ENCODE measurements at places on chromosomes 4 and X.

DNA sequence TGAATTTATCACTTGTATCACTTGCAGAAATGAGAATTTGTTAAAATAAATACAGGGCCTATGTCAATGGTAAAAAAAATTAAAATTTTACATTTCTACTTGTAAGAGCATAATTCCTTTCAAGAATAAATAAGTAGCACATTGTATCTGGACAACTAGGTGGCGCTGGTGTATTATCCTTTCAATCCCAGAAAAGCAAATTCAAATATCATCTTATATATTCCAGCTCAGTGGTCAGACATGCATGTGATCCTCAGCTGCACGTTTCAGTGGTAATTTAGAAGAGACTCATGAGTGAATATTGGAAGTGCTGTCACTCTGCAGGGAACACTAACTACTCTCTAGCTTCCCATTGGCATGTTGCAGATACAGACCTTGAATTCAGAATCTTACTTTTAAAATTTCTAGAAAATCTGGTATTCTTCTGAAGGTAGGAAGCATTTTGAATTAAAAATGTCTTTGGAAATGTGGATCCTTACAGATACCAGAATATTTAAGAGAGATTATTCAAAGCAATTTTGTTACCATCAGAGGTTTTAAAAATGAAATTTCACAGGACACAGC lies 1414.7 kb upstream of the TENM3 start:
- no peak for DNase-seq

DNA sequence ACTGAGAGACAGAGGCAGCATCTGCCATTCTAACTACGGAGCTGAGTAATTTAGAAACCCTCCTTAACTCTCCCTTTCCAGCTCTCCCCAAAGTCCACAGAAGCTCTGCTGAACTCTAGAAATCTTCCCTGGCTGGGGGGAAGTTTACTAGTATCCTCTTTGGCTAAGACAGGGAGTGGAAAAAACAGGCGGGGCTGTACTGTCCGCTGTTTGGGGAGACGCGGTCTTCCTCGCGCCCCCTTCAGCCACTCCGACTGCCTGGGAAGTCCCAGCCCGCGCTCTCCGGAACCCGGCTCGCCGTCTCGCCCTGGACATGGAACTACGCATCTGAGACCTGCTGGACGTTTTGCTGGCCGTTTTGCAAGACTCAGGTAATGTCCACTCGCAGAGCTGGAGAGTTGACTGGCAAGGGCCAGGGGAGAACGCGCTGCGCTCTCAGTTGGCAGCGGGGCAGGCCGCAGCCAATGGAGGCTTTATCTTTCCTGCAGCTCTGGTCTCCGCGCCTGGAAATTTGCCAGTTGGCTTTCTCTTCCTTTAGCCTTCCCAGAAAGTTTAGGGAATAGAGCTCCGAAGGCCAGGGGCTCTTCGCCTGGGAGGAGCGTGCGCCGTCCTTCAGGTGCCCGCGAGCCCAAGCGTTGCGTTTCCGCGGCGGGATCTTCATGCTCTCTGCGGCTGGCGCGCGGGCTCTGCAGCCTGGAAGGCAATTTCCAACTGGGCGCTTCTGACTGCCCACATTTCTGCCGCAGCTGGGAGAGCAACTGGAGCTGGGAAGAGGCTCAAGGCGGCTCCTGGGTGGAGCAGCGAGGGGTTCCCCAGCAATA lies 892 bp downstream of the IL1RAPL2 start:
- DNase-seq = no peak

DNA sequence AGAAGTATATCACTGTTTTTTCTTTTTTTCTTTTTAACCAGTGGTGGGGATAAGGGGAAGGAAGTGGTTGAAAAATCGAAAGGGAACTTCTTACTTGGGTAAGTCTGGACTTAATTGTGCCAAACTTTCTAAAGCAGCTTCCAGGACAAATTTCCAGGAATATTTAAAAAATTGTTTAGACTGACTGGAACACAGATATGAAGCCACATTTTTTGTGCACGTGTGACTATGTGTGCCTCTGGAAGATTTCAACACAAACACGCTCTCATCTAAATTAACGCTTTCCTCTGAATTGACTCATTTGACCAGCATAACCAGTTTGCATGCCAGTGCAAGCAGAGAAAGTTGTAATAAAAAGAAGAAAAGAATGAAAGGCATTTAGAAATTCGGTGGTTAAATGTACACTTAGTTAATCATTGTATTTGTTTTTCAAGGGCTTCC lies 18.8 kb upstream of the YTHDC1 start:
- no peak for DNase-seq

DNA sequence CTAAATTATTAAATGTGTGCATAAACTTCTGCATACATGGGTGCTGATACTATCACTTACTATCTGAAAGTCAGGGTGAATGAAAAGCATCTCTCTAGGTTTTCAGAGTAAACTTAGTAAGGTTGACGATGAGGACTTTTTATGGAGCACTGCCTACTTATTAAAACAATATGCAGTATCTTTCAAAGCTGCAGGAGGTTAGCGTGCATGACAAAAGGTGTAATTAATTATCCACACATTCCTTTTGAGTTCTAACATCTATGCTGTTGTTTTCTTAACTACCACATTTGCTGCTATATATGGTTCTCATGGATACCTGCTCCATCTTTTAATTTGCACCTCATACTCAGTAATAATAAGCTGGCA lies 256.2 kb downstream of the FSTL5 start:
- DNase-seq = no peak

DNA sequence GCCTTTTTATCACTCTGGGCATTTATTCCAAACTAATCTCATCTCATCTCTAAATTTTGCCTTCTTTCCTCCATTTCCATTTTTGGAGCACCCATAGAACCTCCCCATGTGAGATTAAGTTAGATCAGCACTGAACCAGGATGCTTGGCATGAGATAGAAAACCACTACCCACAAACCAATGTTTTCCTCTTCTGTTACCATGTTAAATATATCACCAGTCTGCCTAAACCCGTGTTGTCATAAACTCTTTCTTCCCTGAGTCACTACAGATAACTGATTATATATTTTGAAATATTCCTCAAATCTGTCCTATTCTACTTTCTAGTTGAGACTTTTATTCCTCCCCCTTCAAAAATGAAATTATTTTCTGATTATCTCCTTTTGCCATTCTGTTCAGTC lies 37.6 kb downstream of the GABRB1 start:
- DNase-seq = no peak

- no peak for DNase-seq
Measured at GRCh38 chrX:73913580-73913979, 350.6 kb downstream of the CHIC1 start.

GRCh38 chrX:17361620-17362019 lies 13.4 kb upstream of the NHS start:
- DNase-seq = no peak

GRCh38 chrX:34275699-34276098 lies 143.6 kb upstream of the FAM47A start:
- no peak for DNase-seq

DNA sequence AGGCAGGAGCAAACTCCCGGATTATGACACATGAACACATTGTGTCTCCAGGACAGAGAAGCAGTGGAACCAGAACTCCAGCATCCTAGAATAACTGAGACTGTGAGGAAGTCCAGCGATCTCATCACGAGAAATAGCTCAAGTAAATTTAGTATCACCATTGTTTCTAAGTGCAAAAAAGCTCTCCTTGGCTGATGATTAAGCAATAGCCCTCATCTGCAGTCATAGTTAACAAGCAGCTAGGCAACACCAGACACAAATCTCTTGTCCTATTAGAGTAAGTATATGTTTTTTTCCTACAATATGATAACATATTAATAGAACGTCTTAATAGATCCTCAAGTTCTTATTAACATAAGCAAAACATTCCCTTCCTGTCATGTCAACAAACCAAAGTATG lies 2.4 kb upstream of the CFAP299 start:
- DNase-seq = no peak

GRCh38 chr4:139986106-139986505 lies 167.9 kb downstream of the MAML3 start:
- DNase-seq = no peak
